Activated T-cell treated with anti-CD3 and anti-CD28 coated beads, Interleukin-2, amount 50 U/mL, for 48 hours (primary cell): ENCODE measurements at places on chromosomes 7 and 10.
A peak's percentile ranks its signal among the peaks of the same experiment; 100 is the strongest.

DNA sequence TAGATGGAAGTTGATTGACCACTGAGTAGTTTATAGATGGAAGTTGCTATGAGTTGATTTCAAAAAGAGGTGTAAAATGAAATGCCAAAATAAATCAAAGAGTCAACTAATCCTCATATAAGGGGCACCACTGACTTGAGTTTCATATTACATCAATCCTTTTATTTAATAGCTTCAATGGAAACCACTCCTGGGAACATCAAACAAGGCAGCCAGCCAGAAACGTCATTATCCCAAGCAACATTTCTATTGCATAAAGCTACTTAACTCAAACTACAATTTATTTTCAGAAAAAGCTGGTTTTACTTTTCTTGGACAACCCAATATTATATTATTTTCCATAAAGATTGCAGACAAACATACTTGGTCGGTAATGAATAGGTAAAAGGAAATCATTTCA lies 162.1 kb downstream of the TSPAN12 start:
- DNase-seq: no peak

DNA sequence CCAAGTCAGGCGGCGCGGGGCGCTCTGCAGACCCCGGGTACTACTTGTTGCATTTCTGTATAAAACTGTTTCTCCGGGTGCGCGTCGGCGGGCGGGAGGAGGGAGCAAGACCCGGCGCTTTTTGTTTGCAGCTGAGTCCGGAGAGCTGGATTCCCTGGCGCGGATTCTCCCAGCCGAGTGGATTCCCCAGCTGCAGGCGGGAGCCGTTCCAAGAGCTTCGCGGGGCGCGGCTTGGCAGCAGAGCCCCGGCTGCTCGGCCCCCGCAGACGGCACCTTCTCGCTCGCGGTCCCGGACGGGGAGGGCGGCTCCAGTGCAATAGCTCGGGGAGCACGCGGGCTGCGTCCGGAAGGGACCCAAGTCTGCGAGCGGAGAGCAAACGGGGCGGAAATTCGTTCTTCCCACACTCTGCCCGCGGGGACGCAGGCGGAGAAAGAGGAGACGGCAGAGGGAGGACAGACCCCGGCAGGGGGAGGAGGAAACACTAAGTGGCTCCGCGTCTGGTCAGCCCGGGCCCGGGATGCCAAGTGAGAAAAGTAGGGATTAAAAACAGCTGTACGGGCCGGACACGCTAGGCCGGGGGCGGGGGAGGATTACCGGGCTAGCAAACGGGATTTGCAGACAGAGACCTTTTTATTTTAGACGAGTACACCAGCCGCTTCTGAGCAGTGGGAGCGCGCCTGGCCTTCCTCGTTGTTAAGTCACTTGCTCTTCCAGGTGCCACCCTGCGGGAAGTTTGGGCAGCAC lies at the start of gene TRIL:
TSS of gene TRIL (minus strand) at position 96 of the 745 bp plus-strand sequence. CDS start 284 bp downstream, outside the sequence.
- peak; percentile 24 for DNase-seq

GRCh38 chr7:36131026-36131425 lies 22.0 kb upstream of the EEPD1 start:
- no peak for DNase-seq

GRCh38 chr10:119384127-119384526 lies 158.4 kb downstream of the RGS10 start:
- DNase-seq: no peak

DNA sequence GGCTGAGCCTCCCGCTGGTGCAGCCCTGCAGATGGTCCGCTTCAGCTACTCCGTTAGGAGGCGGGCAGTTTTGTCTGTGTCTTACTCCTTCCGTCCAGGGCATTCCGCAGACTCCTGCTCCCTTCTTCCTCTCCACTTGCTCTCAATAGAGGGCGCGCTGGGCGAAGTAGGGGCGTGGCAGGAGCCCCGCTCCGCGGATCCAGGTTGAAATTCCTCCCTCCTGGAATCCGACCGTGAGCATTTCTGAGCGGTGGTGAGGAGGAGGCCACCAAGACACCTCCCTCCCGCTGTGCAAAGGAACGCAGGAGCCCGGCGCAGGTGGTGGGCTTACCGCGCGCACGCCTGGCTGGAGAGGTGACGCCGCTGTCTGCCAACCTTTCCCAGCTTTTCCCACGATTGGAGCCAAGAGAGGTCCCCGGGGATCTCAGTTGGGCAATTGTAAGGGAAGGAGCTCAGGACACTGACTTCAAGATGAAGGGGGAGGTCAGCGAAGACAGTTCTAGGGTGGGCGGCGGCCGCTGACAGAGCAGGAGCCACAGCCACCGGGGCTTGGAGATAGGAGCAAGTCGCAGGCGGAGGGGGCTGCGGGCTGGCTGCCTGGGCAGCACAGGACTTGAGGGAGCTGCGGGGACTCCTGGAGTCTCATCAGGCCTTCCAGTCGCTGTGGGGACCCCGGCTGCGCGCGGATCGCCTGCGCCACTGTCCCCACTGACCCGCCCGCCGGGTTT lies 1011.3 kb downstream of the XPNPEP1 start:
- no peak for DNase-seq

- no peak for DNase-seq
These were observed 206.4 kb downstream of the TAX1BP1 start for GRCh38 chr7:27946351-27946750.

- no peak for DNase-seq
These were observed 33.3 kb upstream of the LYZL2 start for GRCh38 chr10:30662814-30663213.

DNA sequence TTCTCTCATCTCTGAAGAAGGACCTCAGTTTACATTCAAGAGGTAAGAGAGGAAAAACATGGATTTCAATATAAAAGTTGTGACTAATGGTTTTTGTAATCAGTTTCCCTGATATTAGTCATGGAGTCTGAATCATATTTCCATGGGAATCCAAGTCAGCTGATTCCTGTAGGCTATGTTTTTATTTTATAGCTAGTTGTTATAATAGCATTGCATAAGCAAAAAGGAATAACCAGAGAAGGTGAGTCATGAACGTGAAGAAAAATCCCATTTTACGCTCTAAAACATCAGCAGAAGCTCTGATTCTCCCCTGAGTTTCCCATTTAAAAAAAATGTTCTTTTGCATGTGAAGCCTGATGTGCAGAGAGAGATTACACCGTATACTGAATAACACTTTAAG lies 299.3 kb downstream of the SFMBT2 start:
- no peak for DNase-seq

DNA sequence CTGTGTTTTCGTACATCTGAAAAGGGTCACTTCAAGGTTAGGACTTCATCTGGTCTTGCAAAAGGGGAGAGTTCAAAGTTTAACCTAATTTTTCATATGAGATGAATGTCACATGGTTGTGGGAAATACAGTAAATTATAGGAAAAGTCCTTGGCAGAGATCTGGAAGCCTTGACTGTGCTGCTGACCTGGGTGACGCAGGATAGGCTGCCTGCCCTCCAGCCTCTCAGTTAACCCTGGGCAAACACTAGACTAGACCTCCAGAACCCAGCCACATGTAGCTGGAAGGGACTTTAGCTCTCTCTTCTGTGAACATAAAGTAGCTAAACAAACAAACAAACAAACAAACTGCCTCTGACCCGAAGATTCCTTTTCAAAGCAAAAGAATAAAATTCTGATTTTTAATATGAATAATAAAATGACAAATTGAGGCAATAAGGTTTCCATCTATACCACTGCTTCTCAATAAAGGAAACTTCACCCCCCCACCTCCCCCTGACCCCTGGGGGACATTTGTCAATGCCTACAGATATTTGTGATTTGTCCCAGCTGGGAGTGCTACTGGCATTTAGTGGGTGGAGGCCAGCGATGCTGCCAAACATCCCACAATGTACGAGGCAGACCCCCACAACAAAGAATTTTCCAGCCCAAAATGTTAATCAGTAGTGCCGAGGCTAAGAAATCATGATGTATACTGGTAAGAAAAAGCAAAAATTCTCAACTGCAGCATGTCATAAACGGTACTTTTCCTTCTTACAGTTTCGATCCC lies 75.2 kb upstream of the PRR15 start:
- DNase-seq: no peak

DNA sequence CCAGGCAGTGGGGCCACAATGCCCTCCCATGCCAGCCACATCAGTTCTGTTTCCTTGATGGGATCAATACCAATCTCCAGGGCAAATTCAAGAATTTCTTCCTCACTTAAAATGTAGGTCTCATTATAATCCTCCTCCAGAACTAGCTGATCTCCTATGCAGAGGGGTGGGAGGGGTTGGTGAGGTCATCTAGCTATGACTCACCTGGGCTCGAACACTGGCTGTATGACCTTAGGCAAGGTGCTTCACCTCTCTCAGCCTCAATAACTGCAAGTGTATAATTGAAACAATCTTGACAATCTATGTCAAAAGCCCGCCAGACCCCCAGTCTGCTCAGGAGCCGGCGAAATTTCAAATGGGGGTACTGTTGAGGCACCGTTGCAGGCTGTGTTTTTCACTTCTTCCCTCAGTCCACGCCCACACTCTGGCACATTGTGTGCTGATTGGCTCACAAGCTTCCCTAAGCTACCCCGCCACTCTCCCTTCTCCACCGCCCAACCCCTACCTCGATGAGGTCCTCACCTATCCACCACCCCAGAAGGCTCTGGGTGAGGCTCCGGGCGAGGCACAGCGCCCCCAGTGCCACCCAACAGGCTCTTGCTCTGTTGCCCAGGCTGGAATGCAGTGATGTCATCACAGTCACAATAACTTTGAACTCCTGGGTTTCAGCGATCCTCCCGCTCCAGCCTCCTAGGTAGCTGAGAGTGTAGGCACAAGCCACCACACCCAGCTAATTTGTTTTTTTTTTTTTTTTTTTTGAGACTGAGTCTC lies 70.5 kb downstream of the ZNF22 start:
- DNase-seq: no peak

DNA sequence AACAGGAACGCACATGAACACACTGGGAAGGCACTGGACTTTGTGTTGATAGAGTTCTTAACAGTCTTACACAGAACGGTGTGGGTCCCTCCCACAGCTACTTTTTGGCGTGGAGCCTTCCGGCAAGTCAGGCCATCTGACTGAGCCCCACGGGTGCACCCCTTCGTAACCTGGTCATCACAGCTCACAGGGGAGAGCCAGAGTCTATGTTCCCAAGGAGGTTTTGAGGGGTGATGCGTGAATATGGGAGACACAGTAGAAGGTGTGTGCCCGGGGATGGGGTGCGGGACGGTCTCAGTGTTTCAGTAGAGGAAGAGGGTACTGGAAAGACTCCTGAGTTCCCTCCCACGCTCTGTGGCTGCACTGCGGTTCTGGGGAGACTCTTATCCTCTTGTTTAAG lies 291.7 kb downstream of the DNAJB6 start:
- DNase-seq: no peak

DNA sequence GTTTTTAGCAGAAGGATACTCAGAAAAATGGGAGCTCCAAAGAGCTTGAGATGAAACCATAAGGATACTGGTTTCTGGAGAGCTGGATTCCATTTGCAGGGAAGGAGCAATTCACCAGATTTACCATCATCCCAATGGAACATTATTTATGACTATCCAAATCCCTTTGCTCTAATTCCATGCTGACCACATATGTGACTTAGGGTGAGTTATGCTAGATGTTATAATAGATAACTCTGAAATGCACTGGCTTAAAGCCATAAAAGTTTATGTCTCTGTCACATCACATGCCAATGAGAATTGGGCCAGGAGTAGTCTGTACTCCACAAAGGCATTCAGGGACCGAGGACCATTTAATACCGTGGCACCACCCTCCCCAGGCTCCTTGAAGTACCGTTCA lies 185.2 kb downstream of the SKIDA1 start:
- no peak for DNase-seq

- DNase-seq: no peak
These were observed 49.3 kb upstream of the INPP5A start for GRCh38 chr10:132488231-132488821.
